ENCODE measurements at places on chromosomes 5 and 9.

DNA sequence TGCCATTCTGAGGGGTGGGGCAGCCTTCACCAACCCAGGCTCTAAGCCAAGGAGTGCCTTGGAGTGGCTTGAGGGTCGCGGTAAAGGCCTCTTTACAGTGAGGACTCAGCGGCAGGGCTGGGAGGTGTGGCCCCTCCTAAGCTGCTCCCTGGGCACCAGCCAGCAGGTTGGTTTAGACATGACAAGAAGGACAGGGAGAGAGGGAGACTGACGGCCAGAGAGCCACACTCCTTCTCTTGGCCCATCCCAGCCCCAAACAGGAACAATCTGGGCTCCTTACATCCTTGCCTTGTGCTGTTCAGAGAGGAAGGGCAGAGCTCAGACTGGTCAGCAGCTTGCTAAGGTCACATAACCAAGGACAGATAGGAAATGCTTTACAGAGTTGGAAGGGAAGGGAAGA lies 94.5 kb downstream of the LMX1B start:
- DNase-seq: no peak

GRCh38 chr5:81315336-81315735 lies 13.9 kb downstream of the ZCCHC9 start:
- no peak for DNase-seq

GRCh38 chr5:136166909-136167308 lies 26.1 kb downstream of the SMIM32 start:
- DNase-seq: no peak

- DNase-seq: no peak
Observed at GRCh38 chr9:8637626-8638025, 838.0 kb upstream of the DMAC1 start.

- DNase-seq: no peak
Observed at GRCh38 chr5:132766806-132767055, 10.3 kb downstream of the SEPTIN8 start.

Data from SIG-M5 (cell line).